ENCODE measurements at places on chromosomes 12 and 14.

- DNase-seq = no peak
Observed at GRCh38 chr14:63901434-63902085, 48.8 kb downstream of the SYNE2 start.

- DNase-seq = no peak
Observed at GRCh38 chr14:101017209-101017608, 113.7 kb upstream of the RTL1 start.

GRCh38 chr14:98498019-98498885, 773.7 kb downstream of the BCL11B start:
- DNase-seq = no peak

GRCh38 chr12:304805-305204, 42.2 kb upstream of the SLC6A13 start:
- DNase-seq = no peak

DNA sequence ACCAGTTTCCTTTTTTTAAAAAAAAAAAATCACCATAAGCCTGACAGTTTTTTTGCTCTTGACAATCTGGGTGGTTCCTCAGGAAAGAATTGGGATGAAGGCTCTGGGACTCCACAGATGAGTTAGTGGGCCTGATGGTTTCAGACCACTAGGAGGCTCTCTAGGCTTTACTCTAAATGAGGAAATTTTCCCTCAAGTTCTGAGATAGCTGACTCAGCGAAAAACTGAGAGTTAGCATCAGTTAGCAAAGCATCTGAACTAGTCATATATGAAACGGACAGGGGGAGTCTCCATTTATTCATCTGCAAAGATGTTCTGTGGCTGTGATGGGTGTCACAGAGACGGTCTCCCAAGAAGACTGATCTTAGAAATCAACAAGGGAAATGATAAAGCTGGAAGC, 314.3 kb upstream of the OR4E1 start:
- DNase-seq = no peak

DNA sequence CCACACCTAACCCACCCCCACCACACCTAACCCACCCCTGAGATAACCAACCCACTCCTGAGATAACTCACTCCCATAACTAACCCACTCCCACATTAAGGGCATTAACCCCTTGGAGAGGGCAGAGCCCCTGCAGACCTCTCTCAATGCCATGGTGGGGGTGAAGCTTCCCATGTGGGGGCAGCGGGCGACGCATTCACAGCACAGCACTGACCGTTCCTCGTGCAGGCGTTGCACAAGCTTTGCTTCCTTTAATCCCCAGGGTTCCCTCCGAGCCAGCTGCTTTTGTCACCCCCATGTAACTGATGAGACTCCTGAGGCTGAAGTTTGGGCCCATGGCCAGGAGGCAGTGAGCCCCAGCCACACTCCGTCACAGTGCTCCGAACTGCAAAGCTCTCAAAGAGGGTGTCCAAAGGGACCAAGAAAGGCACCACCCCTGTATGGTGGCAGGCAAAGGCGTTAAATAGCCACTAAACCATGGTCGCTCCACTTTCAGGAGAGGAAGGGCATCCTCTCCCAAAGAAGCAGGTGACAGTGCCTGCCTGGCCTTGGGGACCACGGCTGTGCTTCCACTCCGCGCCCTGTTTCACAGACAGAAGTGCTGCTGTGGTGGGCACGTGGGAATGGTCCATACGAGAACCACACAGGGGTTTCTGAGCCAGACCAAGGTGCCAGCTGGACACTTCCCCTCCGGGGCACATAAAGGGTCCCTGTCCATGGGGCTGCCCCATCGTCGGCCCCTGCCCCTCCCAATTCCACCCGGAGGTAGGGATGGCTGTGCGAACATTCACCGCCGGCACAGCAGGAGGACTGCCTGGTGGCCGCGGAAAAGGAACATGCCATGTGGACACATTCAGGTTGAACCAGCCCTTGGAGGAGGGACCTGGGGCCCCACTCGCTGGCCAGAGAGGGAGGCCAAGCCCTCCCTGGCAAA, 28.3 kb downstream of the GALNT9 start:
- DNase-seq = no peak

GRCh38 chr12:18332173-18332572, 70.9 kb downstream of the PIK3C2G start:
- no peak for DNase-seq

All from left colon (tissue), 2 donors.